ENCODE measurements at places on chromosomes 6 and 20.

DNA sequence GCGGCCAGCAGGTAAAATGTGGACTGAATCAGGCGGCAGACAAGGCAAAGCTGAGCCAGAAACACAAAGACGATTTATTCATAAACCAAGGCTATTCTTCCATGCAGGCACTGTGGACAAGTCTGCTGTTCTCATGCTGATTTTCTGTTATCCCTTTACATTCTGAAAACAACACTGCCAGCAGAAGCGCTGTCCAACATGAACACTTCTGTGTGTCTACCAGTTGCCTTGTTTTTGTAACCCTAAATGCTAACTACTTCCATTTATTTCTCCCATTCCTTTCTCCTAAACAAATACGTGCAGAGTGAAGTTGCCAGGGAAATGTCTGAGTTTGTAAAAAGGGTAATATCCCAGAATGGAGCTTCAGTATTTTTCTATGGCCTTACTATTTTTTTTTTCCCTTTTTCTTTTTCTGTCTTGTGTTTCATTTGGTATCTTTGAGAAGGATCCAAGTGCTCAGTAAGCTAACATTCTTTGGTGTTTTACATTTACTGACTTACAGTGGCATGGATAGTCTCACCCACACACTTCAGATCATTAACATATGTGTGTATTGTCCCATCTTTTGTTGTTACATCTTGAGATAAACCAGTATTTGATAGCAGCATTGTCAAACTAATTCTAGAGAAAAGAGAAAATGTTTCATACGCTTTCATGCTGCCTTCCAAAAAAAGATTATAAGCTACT is 1308.9 kb upstream of the MAP3K7 start:
- DNase-seq = no peak

DNA sequence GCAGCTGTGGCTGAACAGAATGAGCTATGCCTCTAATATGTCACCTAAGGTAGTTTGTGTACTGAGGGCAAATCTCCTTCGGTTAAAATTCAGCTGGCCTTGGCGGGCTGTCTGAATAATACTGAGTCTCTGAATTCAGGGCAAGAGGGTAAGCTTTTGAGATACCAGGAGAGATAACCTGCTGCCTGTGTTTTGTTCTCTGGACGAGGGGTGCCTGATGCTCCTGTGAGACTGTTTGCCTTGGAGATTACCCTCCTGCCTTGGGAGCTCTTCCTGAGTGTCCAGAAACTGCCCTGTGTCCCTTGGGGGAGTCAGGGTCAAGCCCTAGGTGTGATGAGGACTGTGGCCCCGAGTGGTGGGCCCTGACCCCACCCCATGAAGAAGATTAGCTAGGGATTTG is 282.9 kb downstream of the KIF16B start:
- DNase-seq = no peak

- DNase-seq = no peak
These were observed 30.0 kb upstream of the BAG2 start for GRCh38 chr6:57142178-57142525.

- no peak for DNase-seq
These were observed 1.8 kb downstream of the RRAGD start for GRCh38 chr6:89410231-89410761.

DNA sequence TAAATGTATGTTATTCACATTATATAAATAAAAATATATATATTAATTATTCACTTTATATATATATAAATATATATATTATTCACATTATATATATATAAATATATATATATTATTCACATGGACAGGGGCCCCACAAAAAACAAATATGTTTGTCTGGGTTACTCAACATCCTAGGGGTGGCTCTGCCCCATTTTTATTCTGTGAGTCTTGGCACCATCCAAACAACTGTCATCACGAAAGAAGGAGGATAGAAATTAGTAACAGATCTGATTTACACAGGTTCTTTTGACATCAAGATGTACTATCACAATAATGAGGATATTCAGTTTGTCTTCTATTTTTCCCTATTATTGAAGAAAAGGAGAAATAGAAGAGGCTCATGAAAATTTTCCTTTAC is 187.3 kb downstream of the GPX5 start:
- DNase-seq = no peak

Data from liver (tissue), 10 donors.